Renal pelvis (tissue), 12 donors: ENCODE measurements at places on chromosomes 3 and 15. TPM values are rescaled to one million over a fixed set of nuclear protein-coding genes. Genes with fewer than 3 reads are reported as not detected.

GRCh38 chr3:3734881-3735280 lies 64.3 kb upstream of the LRRN1 start:
- no peak for DNase-seq

Gene CPN2
- 0.74 TPM for polyA plus RNA-seq

GRCh38 chr3:60788185-60788584 lies 463.1 kb downstream of the FHIT start:
- DNase-seq = no peak

Gene THPO
- 2.7 TPM for polyA plus RNA-seq

Gene CPEB1
- 3.2 TPM for polyA plus RNA-seq

- DNase-seq = no peak
These were observed 64.2 kb downstream of the MOBP start for GRCh38 chr3:39531665-39532064.

GRCh38 chr3:173737167-173737808 lies 339.7 kb downstream of the NLGN1 start:
- no peak for DNase-seq

GRCh38 chr3:151890721-151891141 lies 17.3 kb downstream of the SUCNR1 start:
- no peak for DNase-seq

- DNase-seq = no peak
These were observed 1.2 kb downstream of the CPLX3 start for GRCh38 chr15:74827614-74828013.

DNA sequence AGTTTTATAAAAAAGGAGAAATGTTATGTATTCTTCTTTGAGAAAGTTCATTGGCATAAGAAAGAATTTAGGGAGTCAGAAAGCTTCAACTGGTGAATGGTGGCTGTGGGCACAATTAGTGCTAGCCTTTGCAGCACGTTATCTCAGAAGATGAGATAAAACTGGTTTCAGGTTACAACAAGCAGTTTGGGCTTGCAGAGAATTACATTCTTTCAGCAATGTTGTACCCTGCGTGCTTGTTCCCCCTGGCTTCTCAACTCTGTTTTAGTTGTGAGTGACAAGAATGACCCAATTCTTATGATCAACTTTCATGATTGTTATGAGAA lies 31.6 kb upstream of the ACP3 start:
- DNase-seq = no peak

GRCh38 chr3:128499724-128500275 lies 6.8 kb upstream of the GATA2 start:
- no peak for DNase-seq
